ENCODE measurements at places on chromosomes 6 and 20. TPM values are rescaled to one million over a fixed set of nuclear protein-coding genes. Genes with fewer than 3 reads are reported as not detected.

DNA sequence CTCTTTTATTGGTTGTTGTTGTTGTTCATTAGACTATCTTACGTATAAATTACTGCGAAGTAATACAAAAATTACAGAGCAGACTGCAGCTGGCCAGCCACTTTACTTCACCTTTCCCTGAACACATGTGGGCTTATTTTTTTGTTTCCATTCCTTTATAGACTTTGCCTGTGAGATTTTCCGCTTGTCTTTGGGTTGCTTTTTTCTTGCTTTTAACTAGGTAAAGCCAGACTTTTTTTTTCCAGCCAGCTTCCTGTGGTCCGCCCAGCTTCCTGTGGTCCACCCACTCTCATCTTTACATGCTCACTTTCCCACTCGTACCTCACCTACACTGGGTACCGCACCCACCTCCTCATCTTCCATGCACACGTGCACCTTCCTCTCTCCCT is 79.0 kb downstream of the IPCEF1 start:
- DNase-seq = no peak

- DNase-seq = no peak
Measured at GRCh38 chr20:48195121-48195870, 410.0 kb upstream of the SULF2 start.

GRCh38 chr6:63930848-63931247 is 295.2 kb downstream of the PHF3 start:
- no peak for DNase-seq

- no peak for DNase-seq
Measured at GRCh38 chr6:14447240-14447639, 329.7 kb downstream of the CD83 start.

- DNase-seq = no peak
Measured at GRCh38 chr6:99943846-99944245, 50.2 kb downstream of the MCHR2 start.

Gene TASP1
- 13.9 TPM for polyA plus RNA-seq

GRCh38 chr6:112773187-112773586 is 426.1 kb downstream of the RFPL4B start:
- no peak for DNase-seq

DNA sequence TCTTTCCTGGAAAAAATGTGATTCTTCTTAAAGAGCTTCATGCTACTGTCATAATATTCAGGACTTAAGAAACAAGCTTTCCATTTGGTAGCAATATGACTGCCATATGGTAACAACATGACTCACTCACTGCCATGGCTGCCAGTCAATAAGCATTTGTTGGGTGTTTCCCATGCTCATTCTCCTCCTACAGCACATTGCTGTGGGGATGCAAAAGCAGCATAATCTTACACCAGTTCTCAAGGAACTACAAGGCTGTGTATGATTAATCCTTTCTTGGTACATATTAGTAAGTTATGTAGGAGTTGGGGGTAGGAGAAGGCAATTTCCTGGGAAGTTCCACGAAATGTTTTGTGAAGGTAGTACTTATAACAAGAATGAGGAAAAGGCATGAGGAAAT is 76.7 kb downstream of the CEP162 start:
- DNase-seq = no peak

- DNase-seq = no peak
Measured at GRCh38 chr20:25116739-25117458, 35.0 kb upstream of the VSX1 start.

GRCh38 chr6:159691133-159691962 is 1.7 kb downstream of the SOD2 start:
- peak; percentile 68 for DNase-seq

- DNase-seq = no peak
Measured at GRCh38 chr6:137968455-137968804, 101.4 kb downstream of the TNFAIP3 start.

GRCh38 chr20:58740356-58741308 is 48.0 kb downstream of the NPEPL1 start:
- DNase-seq = no peak

Gene TRERF1
- polyA plus RNA-seq = 17.2 TPM

GRCh38 chr20:6851136-6851535 is 83.7 kb downstream of the BMP2 start:
- no peak for DNase-seq

DNA sequence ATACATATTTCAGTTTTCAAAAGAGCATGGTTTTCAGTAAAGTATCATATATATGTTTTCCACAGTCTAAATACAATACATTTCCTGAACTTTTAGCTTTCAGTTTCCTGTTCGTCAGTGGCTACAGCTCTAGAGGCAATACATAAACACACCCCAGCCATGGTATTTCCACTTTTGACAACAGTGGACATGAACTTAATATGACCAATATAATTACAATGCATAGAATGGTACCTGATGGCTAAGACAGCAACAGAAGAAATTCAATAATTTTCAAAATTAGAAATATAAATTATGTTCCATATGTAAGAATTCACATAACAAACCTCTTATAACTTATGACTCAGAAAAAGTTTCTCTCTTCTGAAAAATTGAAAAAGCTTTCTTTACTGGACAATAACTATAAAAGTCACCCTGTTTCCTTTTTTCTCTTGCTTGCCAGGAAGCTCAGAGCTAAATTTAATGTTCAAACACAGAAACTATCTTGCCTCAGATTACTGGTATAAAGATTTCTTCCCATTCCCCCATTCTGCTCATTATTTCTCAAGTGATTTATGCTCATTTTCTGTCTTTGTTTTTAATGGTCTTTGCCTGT is 19.2 kb downstream of the FKBP5 start:
- peak; percentile 35 for DNase-seq

DNA sequence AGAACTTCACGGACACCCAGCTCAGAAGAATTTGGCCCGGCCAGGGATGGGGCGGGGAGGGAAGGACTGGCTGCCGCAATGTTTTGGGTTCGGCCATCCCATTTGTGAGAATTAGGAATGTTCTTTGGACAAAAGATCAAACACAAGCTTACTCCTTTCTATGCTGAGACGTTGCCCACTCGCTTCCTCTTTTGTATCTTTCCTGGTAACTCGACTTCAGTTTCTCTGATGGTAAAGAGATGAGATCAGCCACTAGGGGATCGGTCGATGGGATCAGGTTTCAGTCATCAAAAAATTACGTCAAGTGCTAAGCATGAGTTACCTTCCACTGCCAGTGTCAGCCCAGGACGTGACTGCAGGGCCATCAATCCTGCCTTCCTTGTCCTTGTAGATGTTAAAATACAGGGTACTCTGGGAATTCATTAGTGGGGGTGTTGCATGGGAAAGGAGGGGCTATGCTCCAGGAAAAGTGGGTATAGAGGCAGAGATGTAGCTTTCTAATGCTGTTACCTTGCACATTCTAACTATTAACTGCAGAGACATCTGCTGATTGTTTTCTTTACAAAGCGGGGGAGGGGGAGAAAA is 190.2 kb downstream of the TSHZ2 start:
- peak; percentile 88 for DNase-seq

GRCh38 chr20:3209257-3209945 is at the start of gene ITPA:
Gene ITPA, plus strand, starts transcription at chr20:3209498. Its CDS starts 54 bp downstream, at chr20:3209552.
- DNase-seq = peak; percentile 49

DNA sequence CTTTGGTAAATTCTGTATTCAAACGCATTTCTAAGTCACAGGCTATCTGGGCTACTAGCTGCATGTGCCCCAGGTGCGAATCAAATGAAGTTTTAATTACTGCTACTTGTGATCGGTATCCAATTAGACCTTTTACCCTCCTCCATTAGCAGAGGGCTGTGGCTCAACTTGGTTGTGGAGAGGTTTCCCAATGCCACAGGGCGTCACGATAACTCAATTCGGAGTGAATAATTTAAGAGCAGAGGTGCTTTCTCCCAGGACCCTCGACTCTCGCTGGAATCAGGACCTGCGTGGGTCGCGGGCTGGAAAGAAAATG is 640 bp downstream of the SAYSD1 start:
- DNase-seq = no peak

DNA sequence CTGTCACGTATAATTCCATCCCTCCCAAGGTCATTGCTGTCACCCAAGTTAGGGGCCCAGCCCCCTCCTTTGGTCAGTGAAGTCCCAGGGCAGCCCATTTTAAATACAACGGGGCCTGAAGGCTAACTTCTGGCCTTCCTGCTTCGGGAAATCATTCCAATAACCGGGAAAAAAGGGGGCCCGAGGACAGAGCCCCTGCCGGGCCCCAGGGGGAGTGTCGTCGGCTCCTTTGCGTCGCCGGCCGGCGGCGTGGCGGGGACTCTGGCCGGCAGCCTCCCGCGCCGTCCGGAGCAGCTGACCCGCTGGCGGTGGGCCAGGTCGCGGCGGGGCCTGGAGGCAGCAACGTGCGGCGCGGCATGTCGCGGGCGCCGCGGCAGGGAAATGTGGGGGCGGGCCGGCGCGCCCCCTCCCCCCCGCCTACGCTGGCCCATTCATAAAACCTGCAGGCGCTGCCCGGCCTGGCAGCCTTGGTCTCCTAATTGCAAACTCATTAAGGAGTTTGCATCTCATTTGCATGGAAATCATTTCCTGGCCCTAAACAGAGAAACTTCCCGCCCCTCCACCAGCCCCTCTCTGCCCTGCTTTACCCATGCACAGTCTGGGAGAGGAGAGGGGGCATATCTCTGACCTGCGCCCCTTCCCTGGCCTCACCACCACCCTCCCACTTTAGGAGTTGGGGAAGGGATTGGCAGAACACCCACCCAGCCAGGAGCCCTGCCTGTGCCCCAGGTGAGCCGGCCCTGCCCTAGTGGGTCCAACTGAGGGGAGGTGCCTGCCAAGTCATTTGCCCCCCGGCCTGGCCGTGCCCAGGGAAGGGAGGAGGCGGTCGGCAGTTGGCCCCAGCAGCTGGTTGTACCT is 50.7 kb downstream of the MRPL14 start:
- DNase-seq = no peak

Gene OXT
- polyA plus RNA-seq = 0.60 TPM

GRCh38 chr6:111870742-111871064 is 2.5 kb downstream of the FYN start:
- peak; percentile 29 for DNase-seq

Gene GDAP1L1
- 0.53 TPM for polyA plus RNA-seq

Gene PNPLA1
- 2.5 TPM for polyA plus RNA-seq

Gene ENPP3
- polyA plus RNA-seq = 13.0 TPM

DNA sequence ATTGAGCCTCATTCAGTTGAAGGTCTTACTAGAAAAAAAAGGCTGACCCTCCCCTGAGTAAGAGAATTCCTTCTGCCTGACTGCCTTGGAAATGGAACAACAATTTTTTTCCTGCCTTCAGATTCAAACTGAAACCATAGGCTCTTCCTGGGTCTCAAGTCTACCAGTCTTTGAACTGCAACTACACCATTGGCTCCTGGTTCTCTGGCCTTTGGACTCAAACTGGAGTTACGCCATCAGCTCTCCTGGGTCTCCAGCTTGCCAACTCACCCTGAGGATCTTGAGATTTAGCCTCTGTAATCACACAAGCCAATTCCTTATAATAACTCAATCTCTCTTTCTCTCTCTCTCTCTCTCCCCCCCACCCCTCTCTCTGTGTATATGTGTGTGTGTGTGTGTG is 36.0 kb upstream of the SNX9 start:
- no peak for DNase-seq

DNA sequence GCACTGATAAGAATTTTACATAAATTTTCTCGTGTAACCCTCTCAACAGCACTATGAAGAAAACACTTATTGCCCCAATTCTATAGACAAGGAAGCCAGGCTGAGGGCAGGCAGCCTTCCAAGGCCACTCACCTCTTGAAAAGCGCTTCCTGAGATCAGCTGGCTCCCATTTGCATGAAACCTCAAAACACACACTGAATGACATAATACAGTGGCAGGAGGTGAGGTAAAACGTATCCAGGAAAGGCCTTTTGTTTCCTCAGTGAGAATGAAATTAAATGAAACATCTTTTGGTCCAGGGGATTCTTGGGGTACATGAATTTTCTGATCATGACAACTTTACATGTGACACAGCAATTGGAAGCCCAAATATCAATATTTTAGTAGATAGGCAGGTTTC is 112.5 kb downstream of the WDR27 start:
- no peak for DNase-seq

Gene EXOC2
- 24.5 TPM for polyA plus RNA-seq

GRCh38 chr6:142932889-142933288 is 12.1 kb downstream of the HIVEP2 start:
- DNase-seq = no peak

Gene CRISP2
- polyA plus RNA-seq = 0.20 TPM

DNA sequence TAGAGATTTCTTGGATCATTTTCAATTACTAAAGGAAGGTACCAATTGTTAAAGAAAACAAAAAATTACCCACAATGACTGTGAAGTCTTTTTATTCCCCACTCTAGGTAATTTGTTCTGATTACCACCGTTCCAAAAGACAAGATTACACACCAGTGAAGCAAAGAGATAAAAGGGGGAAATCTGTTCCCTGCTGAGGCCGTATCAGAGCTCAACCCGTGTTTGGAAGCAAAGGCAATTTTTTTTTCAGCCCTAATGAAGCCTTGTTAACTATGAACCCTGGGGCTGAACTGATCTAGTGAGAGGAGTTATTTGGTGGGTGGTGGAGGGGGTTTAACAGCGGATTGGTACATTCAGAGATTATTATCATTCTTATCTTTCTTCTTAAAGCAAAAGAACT is 128.5 kb downstream of the ALDH8A1 start:
- no peak for DNase-seq

GRCh38 chr6:6412221-6412620 is 91.8 kb upstream of the F13A1 start:
- no peak for DNase-seq

- no peak for DNase-seq
Measured at GRCh38 chr6:43965628-43966373, 161.5 kb downstream of the MRPL14 start.

Gene ERVFRD-1
- 0.13 TPM for polyA plus RNA-seq

DNA sequence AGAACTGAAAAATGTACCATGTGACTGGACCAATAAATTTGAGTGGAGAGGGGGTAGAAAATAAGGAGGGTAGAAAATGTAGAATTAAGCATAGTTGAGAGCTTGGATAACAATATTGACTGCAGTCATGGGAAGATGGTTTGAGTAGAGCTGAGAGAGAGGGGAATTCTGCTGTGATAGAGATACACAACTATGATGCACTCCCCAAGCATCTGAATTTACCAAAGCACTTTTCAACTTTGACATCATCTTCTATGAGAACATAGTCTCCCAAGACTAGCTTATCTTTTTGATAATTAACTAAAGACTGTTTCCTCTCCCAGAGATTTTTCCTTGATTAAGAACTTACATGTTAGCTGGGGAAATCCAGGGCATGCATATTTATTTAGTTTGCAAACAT is 103.1 kb downstream of the TNFRSF21 start:
- DNase-seq = no peak

DNA sequence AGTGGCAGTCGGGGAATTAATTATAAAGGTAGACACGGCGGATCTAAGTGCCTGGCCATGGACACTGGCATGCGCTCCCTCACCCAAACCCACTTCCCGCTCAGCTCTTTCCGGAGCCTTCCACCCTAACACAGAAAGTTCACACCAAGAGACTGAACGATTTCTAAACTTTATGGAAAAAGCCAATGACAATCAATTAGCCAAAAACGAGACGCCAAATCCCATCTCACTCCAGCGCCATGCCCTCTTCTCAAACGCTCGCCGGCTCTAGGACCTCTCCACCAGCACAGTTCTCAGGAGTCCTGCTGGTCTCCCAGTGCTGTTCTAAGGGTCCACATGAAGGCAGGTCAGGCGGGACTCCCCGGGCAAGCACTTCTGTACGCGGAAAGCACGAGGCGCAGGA is 641 bp downstream of the SF3B5 start:
- DNase-seq = peak; percentile 2
